Mammary epithelial cell (primary cell): ENCODE measurements at places on chromosomes 11 and 22. TPM values are rescaled to one million over a fixed set of nuclear protein-coding genes. Genes with fewer than 3 reads are reported as not detected.
A peak's percentile ranks its signal among the peaks of the same experiment; 100 is the strongest.

GRCh38 chr11:125165111-125165842 is 726 bp downstream of the PKNOX2 start:
- peak; percentile 53 for DNase-seq

GRCh38 chr11:102527684-102528083 is 2.9 kb downstream of the MMP7 start:
- no peak for DNase-seq

DNA sequence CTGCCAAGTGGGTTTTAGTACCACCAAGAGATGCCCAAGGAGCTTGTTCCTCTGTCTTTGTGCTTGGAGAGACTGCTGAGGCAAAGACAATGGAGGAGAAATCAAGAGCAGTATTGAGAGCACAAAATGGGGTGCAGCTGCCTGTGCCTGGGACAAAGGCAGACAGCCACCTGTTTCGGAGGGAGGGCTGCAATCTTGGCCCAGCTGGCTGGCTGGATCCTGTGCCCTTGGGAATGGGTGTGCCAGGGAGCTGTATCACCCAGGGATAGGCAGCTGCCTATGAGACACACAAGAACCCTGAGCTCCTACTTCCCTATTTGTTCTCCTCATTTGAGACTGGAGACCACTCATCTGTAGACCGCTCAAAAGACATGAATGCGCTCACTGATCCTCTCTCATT is 23.3 kb upstream of the CHRM4 start:
- DNase-seq: no peak

DNA sequence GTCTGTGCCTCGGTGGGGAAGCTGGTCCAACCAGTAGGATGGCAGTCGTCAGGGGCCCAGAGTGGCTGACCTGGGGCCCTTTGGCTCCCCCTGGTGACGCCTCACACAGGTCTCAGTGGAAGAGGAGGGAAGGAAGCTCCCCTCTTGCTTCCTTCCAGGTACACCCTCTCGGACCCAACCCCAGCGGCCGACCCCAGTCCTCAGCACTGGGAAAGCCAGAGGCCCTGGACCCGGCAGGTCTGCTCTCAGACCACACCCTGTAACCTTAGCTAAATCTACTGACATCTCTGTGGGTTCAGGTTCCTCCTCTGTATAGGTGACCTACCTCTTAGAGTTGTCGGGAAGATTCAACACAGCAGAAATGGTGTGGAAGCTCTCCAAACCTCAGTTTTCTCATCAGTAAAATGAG is 3.4 kb upstream of the SCUBE1 start:
- peak; percentile 9 for DNase-seq

DNA sequence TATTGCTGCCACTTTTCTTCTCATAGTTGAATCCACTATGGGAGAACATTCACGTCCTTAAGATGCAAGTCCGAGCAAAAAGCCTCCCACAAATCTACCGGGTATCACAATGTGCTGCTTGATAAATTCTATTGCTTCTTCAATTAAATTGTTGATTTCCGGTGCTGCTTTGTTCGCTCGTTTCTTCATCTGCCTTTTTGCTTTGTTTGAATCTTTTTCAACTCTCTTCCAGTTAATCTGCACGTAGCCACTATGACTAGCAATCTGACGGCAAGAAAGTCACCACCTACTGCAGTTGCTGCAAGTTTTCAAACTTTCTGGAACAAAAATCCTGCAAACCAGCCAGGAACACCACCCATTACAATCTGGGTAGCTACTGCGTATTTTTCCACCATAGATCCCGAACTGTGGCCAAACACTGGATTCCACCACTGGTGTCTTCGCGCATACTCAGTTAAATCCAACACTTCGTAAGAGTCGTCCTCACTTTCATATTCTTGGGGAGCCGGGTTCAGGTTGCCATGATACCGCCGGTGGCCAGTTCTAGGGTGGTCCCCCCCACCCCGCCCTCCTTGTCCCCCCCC is 59.1 kb downstream of the CLMP start:
- DNase-seq: no peak

DNA sequence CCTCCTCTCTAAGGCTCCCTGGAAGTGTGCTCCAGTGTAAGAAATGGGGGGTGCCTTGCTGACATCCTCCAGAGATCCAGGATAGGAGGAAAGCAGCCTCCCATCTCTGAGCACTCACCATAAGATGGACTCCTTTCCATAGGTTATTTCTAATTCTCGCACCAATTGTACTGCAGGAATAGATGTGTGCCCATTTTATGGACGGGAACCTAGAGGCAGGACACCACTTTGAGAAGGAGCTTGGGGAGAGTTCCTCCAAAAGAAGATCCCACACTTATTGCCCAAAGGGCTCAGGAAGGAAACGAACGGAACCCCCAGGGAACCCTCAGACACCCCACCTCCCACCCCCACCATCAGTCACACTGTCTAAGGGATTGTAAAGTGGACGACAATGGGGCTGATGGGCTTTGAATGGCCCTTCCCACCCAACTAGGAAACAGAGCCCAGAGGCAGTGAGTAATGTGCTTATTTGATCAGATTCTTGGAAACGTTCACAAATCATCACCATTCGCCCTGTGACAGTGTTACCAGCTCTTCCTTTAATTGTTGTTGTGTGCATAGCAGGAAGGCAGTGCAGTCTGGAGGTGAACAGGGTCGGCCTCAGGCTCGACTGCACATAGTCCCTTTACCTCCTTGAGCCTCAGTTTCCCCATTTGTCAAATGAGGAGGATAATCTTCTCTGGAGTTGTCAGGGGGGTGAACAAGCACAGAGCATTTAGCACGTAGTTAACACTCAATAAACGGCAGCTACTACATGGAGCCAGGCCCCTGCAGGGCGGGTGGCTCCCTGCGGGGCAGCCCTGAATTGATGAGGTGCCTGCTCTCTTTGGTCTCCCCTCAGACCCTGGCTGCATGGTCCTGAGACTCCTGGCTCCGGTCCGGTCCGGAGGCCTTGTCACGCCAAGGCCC is 8.4 kb upstream of the MN1 start:
- DNase-seq: no peak

GRCh38 chr11:62130283-62131169 is 6.7 kb downstream of the INCENP start:
- no peak for DNase-seq

DNA sequence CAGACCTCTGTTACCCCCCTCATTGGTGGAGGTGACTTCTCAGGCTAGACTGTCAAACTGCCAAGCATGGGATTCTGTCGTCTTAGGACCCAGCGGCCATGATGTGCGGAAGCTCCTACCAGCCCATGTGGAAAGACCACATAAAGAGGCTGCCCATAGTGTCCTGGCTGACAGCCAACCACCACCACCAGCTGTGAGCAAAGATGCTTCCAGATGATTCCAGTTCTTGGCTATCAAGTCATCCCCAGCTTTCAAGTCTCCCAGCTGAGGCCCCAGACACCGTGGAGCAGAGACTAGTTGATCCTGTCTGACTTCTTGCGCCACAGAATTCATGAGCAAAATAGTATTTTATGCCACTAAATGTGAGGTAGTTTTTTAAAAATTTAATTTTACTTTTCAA is 32.9 kb downstream of the SCUBE1 start:
- no peak for DNase-seq

DNA sequence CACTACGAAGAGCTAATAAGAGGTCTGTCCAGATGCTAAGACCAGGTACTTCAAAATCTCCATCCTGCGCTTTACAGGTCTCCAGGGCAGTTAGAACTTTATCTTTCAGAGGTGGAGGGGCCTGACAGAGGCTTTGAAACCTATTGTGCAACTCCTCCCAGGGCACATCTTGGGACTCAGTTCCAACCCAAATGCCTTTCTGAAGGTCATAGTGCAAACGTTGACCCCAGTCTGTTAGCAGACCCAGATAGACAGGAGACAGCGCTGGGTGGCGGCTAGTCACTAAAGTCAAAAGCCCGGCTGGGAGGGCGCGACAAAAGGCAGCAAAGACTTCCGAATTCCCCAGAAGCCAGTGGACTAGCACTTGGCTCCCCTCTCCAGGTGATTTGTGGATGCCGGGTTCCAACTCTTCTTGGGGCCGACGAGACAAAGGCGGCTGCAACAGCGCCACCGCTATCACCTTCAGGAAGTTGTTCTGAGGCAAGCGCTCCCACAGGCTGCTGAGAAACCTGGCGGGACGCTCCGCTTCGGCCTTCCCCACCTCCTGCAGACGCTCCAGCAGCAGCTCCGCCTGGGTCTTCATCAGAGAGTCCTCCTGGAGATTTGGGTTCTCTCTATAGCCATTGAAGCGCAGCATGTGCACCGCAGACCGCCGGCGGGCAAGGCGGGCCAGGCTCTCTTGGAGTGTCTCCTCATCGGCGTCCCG is 728 bp downstream of the FANCF start:
- DNase-seq: peak; percentile 76

GRCh38 chr22:29456211-29456671 is 17.9 kb downstream of the RFPL1 start:
- DNase-seq: no peak

DNA sequence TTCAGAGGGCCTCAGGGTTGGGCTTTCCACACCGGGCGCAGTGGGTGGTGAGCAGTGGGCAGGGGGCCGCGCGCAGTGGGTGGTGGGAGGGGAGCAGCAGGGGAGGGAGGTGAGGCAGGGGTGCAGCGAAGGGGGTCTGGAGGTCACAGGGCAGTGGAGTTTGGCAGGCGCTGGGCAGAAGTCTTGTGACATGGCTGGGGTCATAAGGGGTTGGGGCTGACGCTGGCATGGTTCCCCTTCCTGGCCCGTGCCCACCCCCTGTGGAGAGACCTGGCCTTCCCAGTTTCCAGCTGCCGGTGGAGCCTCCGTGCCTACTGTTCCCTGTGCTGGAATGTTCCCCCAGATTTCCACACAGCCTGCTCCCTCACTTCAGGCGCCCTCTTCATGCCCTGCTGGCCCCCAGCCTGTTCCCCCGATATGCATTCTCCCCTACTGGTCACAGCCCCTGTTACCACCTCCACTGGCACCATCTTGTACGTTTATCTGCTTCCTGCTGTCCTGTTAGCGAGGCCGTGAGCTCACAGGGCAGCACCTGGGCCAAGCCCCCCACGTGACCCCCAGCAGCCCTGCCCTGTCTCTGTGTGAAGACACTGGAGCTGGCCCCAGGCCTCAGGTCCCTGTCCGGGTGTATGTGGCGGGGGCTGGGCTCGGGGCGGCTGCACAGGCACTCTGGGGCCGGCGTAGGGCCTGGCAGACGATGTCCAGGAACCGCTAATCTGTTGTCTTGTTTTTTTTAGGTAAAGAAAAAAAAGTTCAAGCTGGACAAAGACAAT is 111.6 kb downstream of the KCNQ1OT1 start:
- no peak for DNase-seq

DNA sequence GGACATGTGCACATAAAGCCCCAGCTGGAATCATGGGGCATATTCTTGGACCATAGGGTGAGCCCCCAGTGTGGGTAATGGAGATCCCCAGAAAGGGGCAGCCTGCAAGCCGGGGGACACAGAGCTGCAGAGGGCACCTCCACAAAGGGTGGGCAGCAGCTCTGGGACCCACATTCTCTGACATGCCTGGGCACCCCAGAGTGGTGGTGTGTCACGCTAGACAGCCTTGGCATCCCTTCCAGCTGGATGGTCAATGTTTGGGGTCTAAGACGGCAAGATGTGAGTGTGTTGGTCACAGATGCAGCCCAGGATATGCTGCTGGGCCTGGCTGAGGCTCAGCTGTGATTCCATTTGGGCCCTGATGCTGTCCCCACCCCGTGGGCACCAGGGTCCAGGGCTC is 9.7 kb downstream of the ADORA2A start:
- DNase-seq: no peak

- DNase-seq: no peak
Measured at GRCh38 chr11:78649361-78650215, 74.9 kb upstream of the NARS2 start.

DNA sequence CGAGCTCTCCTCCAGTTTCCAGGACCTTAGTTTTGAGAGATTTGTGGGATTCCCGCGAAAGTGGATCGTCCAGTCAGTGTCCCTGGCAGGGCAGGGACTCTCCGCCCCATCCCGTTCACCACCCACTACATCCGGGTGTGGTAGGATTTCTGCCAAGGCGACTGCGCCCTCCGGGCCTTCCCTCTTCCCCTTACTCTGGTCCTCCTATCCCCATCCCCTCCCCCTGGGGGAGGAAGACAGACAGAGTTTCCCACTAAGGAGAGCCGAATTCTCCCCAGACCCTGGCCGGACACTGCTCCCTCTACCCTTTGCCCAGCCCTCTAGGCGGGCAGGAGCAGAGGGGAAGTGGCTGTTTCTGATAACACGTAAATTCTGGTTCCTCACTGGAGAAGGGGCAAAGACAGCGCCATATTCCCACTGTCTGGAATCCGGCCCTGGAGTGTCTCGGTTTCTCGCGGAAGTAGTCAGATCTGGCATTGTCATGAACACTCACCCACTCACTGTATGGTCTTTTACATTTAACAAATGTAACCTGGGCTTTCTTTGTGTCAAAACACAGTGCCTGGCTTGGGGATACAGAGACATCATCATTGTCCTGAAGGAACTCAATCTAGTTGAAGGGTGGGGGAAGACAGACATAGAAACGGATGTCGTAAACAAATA is 1.1 kb upstream of the NECTIN1 start:
- DNase-seq: peak; percentile 68

GRCh38 chr11:19283991-19284390 is 43.2 kb upstream of the E2F8 start:
- DNase-seq: no peak

GRCh38 chr22:42313204-42313603 is 42.8 kb upstream of the TCF20 start:
- no peak for DNase-seq

GRCh38 chr11:11178671-11179638 is 174.1 kb downstream of the CSNK2A3 start:
- peak; percentile 86 for DNase-seq

DNA sequence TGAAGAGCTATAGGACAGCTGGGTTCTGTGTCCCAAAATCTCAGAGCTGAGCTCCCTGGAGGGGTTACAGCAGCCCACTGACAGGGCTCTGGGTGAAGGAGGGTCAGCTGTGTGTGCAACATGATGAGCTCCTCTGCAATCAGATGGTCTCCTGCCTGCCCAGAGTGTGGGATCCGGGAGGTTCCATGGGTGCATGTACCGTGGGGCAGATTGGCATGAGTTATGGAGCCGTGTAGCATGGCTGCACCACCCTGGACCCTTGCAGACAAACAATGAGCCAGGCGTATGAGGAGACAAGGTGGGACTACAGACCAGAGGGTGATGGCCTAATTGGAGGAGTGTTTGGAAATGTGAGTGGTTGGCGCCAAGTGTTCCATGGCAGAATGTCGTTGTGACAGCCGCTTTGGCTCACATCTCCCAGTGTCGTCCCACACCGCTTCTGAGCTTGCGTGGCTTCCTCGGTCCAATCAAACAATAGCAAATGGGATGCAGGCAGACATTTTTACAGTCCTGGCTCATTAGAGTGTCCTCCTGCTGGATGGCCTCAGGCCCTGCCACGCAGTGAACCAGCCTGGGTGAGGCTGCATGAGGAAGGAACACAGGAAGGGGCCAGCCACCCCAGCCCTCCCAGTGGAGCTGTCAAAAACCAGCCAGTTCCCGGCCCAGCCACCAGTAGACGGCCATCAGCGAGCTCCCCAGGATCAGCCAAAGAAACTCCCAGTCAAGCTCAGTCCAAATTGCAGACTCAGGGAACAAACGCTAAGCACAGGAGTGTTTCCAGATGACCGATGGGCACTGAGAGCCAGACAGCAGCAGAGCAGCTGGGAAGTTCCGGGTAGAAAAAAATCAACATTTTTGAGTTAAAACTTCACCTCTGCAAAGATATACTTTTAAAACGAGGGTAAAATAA is 1066.9 kb downstream of the BRD1 start:
- DNase-seq: no peak

Gene RAB3IL1
- total RNA-seq: 1.4 and 4.1 TPM in 2 replicates

Gene TMEM191C
- 0.67 TPM for total RNA-seq

Gene TSSK2
- total RNA-seq: 0.16 TPM in 1 of 2 replicates, not detected in the other

Gene GPR83
- not detected in 2 replicates for total RNA-seq

Gene PLAAT4
- 0.67 TPM for total RNA-seq

Gene NRXN2
- 18.8 TPM for total RNA-seq

Gene ZBTB44
- total RNA-seq: 54.3 TPM

Gene MMP8
- 0.50 TPM for total RNA-seq
